Activated T-cell treated with anti-CD3 and anti-CD28 coated beads for 4 hours (primary cell): ENCODE measurements at places on chromosomes 7 and 10.

GRCh38 chr7:134966691-134967090 is 19.6 kb upstream of the AGBL3 start:
- no peak for DNase-seq

DNA sequence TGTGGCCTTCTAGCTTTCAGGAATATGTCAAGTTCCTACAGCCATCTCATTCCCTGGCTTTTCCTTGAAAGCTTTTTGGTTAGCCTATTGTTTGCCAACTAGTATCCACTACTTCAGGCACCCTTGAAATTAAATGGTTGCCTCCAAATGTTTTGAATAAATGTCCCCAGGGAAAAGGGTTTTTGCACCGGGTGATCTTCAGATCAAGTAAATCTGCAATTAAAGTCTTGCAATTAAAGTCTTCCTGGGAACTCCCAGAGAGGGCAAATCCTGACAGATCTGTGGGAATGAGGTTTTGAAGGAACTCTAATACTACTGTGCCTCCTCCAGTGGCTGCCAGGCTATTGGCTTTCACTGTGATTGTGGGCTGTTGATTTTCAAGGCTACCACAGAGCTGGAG is 17.7 kb upstream of the ZNRF2 start:
- no peak for DNase-seq

DNA sequence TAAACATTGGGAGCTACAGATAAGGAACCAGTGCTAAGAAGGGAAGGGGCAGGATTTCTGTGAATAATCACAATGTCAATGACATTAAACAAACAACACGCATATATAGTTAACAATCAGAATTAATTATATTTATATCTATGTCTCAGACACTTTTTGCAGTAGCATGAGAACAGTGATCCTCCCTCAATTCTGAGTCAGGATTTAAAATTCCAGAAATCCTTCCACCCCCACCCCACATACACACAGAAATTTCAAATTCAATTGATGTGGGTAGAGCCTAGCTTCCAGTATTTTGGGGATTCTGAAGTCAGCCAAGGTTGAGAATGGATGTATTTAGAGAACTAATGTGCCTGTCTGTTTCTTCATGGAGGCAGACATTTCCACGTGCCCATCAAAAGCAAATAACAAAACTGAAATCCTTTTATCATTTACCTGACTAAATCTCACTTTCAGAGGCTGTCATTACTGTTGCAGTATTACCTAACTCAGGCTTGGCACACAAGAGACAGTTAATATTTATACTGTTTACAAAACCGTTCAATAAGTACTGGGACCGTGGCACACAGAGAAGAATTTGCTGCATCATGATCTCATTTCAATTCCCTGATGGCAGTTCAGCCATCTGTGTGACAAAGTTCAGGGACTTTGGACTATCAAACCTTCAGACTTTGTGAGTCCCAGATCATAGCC is 116.6 kb upstream of the PALS2 start:
- DNase-seq: no peak

- DNase-seq: no peak
Measured at GRCh38 chr10:50541921-50542320, 81.8 kb downstream of the SGMS1 start.

DNA sequence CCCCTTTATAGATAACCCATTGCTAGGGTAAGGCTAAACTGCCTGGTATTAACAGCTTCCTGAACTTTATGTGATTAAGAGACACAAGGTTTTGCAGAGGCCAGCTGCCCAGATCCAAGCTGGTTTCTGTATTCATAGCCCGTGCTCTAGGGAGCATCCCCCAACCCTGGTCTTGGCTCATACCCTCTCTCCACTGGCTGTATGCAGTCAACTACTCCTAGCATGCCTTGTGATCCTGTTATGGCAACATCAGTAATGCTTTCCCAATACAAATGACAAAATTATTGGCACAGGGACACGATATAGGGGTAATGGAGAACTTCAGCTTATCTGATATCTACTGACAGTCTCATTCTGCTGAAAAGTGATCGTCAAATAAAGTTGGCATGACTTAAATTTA is 202.8 kb upstream of the MKLN1 start:
- no peak for DNase-seq

DNA sequence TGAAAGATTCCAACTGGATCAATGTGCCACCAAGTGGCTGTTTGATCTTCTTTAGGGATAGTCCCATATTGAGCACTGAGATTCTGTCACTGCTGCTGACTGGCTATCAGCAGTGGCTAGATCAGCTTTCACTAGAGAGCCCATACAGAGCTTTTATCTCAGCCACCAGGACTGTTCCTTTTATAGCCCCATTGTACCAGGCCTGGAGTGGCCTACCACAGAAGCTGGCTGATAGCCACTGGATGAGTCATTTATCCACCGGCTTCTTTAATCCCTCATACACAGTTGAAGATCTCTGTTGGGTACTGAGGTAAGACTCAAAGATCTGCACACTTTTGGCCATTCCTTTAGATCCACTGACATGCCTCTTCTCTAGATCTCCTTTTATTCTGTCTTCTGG is 1101.1 kb downstream of the SORCS3 start:
- no peak for DNase-seq

DNA sequence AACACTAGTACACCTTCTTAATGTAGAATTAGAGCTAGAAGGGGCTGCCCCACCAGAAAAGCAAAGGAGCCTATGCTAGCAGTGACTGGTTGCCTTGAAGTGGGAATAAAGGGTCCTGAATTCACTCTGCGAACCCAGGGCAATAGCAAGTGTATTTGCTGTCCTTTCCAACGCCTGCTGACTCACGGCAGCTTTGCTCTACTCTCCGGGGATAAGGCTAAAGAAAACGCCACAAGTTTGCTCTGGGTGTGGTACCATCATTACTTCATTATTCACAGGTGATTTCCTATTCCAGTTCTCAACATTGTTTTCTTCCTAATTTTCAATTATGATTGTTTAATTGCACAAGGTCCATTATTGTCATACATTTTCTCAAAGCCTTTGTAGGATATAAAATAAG is 220.5 kb upstream of the AOAH start:
- DNase-seq: no peak

DNA sequence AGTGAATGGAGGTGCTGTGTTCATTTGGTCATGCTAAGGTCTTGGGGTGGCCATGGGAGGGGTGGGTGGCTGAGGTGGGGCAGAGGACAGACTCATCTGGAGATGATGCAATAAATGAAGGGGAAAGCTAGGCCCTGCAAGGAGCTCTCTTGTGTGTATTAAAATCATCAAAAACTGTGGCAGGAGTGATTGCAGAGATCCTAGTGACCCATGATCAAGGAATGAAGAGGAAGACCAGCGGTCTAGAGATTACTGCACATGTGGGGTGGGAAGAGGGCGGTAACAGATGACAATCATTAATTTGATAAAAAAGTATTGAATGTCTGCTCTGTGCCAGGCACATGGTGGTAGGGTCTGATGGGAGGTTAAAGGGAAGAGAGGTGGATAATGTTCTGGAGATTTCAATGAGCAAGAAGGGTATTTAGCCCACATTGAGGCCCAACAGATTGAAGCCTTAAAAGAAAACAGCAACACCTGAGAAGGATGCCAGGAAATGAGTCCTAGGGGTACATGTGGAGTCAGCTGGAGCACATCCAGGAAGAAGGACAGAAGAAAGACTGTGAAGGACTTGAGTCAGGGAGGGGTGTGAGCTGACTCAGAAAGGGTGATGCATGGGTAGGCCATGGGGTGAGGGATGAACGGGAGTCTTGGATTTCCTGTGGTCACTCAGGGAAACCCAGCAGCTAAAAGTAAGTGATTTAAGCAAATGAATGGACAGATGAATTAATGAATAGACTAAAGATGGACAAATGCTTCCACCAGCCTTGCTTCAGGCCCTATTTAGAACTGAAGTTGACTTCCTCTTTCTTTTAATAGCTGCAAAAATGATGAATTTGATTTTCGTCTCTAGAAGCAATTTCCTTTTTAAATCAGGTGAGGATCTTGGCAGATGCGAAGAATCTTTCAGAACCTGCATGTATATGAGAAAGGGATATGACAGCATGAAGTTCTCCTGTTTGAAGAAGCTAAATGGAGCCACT is 83.1 kb upstream of the IGFBP3 start:
- no peak for DNase-seq

GRCh38 chr7:29063872-29064271 is 82.5 kb downstream of the CPVL start:
- DNase-seq: no peak

DNA sequence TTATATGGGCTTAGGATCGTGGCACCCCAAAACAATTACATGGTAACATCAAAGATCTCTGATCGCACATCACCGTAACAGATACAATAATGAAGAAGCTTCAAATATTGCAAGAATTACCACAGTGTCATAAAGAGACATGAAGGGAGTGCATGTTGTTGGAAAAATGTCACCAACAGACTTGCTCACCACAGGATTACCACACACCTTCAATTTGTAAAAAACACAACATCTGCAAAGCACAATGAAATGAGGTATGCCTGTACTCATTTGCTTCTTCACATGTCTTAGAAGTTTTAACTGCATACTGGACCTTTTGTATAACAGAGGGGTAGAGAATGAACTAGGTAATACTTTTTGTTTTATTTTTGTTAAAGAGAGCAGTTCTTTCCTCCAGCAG is 96.6 kb downstream of the TPST1 start:
- no peak for DNase-seq

DNA sequence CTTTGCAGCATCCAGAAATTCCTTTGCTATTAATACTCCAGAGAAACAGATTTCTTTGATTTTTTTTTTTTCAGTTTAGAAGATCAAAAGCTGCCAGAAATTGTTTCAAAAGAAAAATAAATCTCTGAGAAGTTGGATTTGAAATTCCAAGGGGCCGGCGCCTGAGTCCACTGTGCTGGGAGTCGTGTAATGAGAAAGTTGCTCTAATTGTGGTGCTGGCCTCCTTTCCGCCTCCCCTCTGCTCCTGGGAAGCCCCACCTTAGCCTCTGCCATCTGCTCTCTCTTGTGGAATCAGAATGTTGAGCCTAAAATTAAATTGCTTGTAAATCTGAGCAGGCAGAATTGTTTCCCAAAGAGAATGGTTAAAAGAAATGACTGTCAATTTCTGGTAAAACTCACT is 93.3 kb downstream of the EMX2 start:
- no peak for DNase-seq

DNA sequence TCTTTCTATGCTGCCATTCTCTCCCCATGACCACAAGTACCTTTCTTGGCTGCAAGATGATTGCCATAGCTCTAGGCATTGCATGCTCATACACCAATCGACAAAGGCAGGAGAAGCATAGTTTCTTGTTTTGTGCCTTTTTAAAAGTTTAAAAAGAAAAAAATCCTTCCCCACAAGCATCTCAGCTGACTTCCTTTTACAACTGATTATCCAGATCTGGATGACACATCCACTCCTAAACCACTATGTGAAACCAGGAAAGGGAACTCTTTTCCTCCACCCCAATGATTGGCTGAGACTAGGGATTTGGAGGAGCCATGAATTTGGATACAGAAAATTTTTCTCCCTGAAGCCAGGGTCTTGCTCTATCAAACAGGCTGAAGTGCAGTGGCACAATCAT is 14.5 kb upstream of the LRRC4 start:
- DNase-seq: no peak

DNA sequence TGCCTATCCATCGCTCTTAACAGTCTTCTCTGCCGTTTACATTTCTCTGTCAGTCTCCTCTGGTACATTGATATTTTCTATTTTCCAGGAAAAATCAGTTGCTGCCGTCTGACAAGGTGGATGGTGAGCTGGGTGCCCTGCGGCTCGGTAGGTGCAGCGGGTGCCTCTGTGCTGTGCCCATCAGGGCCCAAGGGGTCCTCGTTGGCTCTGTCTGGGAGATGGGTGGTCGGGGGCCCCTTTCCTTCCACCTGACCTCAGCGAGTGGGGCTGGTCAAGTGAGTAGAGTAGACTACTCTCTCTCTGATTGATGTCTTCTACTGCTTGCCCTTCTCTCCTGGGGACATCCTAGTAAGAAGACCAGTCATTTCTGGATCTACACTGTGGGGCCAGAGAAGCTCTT is 57.4 kb downstream of the MINDY4 start:
- DNase-seq: no peak

- no peak for DNase-seq
Measured at GRCh38 chr7:98194672-98195457, 16.4 kb upstream of the BHLHA15 start.

- no peak for DNase-seq
Measured at GRCh38 chr10:118916777-118917176, 112.7 kb upstream of the NANOS1 start.

GRCh38 chr7:116218051-116218645 is 7.8 kb downstream of the TES start:
- DNase-seq: no peak

DNA sequence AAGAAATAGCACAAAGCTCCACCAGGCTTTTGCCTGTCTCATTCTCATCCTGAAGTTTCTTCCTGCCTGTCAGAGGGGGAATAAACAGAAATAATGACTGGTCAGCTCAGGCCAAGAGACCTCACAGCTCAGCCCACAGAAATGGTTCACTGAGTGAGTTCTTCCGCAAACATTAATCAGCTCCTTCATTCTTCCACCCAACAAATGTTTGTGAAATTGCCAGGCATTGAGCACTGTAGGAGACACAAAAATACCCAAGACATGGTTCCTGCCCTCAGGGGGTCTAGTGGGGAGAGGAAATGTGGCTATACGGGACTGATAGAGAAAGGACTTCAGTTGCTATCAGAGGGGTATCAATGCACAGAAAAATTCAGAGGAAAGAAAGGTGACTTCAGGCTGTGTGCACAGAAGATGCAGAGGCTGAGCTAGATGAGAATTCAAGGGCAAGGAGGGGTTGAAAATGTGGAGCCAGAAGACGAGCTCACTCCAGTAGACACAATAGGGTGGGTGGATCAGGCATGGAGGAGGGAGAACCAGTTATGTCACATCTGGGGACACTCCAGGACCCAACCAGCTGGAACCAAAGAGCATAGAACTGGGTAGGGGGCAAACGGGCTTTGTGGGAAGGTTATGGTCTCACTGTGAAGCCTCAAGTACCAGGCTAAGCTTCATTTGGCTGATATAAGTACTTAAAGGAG is 20.9 kb downstream of the MYOF start:
- DNase-seq: no peak

- DNase-seq: no peak
Measured at GRCh38 chr10:88992921-88993524, 2.4 kb downstream of the FAS start.

DNA sequence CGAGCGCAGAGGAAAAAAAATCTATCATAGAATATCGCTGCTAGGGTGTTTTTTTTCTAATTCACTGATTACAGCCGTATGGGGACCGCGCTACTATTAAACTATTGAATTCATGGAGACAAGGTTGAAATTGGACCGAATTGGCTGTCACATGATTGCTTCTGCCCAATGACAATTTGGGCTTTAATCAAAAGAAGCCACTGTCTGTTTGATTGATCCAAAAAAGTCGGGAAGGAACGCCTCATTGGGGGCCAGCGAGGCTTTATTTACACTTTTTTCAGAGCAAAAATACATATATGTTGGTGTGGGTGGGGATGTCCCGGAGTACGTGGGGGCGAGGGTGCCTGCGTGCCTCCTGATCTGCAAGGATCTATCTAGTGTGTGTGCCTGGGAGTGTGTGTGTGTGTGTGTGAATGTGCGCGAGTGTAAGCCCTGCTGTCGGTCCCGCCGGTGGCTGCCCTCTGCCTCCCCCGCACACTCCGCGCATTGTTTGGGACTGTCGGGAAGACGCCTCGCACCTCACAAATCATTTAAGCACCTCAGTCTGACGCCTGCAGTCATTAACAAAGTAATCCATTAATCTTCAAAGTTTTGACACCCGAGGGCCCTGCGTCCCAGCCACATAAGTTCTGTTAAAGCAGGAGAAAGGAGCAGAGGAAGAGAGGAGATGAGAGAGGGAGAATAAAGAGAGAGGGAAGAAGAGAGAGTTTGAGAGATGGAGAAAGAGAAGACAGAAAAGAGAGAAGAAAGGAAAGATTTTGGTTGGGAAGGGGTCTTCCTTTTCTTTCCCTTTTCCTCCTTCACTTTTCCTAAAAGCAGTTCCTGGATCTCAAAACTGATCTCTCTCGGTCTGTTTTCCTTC is at the start of gene HOXA2:
Gene HOXA2 (minus strand): TSS at position 103 of the 862 bp plus-strand sequence. CDS start 183 bp downstream, outside the sequence.
- no peak for DNase-seq
